T-helper 17 cell (primary cell): ENCODE measurements at places on chromosomes 5 and 9. TPM values are rescaled to one million over a fixed set of nuclear protein-coding genes. Genes with fewer than 3 reads are reported as not detected.

DNA sequence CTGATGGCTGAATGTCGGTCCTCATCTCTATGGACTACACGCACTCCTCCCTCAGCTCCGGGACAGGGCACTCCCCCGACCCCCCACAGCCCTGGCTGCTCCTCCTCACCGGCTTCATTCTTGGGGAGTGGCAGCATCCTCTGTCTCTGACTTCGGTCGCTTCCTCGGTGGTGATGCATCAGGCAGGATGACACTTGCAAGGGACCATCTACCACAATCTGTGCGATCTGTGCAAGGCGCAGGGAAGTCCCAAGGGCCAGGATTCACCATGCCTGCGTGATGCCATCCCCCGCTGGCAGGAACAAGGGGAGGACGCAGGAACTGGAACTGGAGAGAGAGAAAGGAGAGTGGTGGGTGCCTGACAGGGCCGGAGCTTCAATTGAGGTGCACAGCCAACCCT lies 2.2 kb upstream of the CACNA1B start:
- DNase-seq = no peak

DNA sequence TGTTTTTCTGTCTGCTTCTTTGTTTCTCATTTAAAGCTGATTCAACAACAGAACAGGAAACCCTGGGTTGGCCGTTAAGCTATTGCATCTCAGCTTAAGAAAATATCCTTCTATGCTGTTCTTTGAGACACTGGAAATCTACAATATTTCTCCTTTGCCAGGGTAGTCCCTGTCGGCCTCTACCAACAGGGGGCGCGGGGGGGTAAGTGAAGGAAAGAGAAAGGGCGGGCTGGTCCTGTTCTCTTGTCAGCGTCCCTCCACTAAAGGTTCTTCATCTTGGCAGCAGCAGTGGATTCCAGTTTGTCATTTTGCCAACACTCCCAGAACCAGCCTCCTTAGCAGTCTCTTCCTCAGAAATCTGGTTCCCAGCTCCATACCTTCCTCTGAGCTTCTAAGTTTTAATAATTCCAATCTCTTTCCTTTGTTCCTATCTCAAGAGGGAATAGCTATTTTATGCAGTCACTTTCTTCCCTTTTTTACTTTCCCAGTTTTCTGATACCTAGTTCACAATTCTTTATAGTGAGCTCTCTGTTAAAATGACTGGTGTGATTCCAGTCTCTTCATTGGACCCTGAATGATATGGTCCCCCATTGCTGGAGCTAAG lies 222.3 kb downstream of the GLIS3 start:
- no peak for DNase-seq

DNA sequence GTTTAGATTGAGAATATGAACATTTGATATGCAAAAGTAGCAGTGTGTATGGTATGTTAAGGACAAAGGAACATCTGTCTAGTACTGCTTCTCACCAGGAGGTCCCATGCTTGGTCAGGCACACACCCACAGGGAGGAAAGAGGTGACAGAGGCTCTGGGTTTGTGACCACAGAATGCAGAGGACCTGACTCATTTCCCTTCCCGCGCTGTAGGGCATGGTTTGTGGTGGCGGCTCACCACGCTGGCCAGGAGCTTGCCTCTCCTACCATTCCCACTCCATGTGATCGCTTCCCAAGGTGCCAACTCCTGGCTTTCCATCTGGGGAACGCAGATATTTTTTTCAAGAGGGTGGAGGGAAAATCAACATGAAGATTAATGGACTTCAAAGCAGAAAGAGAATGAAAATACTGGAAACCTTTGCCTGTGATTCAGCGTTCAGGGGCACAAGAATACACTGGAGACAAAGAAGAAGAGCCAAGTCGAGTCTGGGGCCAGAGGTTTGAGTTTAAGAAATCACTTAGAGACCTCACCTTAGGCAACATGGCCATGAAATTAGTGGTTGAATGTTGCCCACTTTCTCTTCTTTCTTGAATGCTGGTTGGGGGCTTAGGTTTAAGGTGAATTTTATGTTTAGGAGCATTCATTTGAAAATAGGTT lies 477.8 kb downstream of the CCDC171 start:
- DNase-seq = no peak

DNA sequence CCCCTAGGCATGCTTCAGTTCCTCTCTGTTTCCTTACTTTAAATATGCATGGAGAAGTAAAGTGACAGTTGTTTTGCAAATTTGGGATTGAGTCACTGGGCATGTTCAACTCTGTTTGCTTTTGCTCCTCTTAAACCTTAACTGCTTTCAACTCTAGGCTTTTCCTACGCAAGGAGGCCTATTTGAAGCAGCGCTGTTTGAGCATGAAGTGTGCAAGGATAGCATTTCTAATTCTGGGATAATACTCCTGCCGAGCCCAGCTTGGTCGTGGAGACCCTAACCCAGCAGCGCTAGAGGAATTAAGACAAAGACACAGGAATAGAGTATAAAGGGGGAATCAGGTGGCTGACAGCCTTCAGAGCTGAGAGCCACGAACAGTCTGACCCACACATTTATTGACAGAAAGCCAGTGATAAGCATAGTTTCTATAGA lies 803.4 kb upstream of the CDH10 start:
- DNase-seq = no peak

GRCh38 chr9:124480621-124480981 lies 26.6 kb downstream of the NR5A1 start:
- DNase-seq = no peak

DNA sequence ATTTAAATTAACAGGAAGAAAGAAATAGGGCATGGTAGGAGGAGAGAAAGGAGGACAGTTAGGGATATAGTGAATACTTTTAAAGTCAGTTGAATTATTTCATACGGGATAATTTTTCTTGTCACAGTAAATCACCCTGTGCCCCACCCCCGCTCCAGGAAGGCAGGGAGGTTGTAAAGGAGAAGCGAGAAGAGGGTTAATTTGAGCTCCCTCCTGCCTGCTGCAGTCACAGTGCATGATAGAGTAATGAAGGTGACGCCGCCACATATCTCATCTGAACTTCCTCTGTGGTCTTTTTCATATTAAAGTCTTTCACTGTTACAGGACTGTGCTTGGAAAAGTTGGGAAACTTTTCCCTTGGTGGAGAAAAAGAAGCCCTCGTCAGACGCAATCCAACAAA lies 896 bp upstream of the PCSK5 start:
- DNase-seq = no peak

GRCh38 chr9:78294290-78295176 lies 2.4 kb upstream of the PSAT1 start:
- DNase-seq = no peak

DNA sequence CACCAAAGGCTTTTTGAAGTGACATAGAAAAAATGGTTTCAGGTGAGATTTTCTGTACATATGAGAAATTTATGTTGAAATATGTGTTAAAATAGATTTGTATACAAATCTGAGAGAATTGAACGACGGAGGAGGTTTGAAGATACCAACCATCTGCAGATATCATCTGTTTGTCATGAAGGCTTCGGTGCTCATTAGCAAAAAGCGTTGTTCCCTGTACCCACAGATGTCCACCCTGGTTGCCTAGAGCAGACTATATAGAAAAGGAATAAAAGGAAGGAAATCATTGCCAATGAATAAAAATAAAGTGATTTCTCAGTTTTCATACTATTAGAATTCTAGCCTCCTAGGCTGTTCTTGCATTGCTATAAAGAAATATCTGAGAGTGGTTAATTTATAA lies 2262.8 kb upstream of the ACO1 start:
- DNase-seq = no peak

GRCh38 chr5:91271999-91272398 lies 111.1 kb downstream of the ARRDC3 start:
- no peak for DNase-seq

DNA sequence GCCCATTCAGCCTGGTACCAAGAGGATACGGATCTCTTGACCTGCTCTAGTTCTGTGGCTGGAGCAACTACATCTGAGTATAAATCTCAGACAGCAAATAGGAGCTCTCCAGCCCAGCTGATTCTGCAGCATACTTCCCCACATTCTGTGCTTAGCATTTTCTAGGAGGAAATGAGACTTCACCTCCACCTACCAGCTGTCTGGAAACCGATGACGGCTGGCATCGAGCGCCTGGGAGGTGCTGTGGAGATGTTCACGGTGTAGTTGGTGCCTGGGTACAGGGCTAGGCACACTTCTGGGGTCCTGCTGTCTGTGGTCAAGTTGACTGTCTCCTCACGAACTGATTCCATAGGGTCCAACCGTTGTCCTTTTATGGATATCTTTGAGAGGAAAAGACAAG lies 63.6 kb downstream of the SUSD1 start:
- no peak for DNase-seq

GRCh38 chr5:168135897-168136296 lies 155.5 kb upstream of the WWC1 start:
- no peak for DNase-seq

DNA sequence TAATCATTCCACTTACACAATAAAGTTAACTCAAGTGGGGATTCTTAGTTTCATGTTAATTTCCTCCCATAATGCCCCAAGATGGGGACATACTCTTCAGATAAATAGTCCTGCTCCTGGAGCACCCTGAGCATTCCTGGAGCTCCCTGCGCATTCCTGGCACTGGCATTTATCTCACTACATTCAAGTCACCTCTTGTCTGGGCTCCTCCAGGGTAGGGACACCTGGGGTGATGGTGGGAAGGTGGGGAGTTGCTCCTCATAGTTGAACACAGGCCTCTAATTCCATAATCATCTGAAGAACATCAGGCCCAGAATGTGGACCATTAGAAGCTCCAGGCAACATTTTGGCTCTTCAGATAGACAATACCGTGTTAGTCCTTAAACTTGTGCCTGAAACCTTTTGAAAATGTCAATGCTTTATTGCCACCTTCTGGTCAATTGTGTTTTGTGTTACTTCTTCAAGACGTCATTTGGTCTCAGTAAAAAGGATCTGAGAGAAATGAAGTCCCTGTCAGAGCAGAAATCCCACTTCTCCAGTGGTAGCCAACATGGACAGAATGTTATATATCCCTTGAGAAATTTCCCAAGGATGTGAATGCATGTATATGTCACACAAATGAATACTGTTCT lies 14.2 kb upstream of the AGGF1 start:
- DNase-seq = no peak

DNA sequence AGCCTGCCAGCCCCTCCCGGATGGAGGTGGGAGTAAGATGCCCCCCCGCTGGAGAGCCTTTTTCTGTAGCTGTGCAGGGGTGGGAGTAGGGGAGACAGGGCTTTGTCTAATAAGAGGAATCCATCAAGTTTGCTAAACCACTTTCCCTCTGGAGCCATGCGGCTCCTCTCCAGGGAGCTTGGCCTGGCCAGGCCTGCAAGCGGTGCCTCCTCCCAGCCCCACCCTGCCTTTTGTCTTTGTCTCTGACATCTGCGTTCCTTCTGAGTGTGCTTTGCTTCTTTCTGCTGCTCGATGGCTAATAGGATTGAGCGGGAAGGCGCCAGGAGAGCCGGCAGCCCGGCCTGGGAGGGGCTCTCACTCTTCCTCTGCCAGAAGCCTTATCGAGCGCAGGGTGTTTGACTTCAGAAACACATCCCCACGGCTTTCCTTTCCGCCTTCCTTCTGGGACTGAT lies 26.7 kb upstream of the FCN1 start:
- DNase-seq = no peak

GRCh38 chr9:127066060-127066850 lies 56.2 kb downstream of the ANGPTL2 start:
- no peak for DNase-seq

GRCh38 chr9:114560956-114561355 lies 26.6 kb upstream of the ATP6V1G1 start:
- no peak for DNase-seq

- no peak for DNase-seq
Measured at GRCh38 chr5:176360894-176361436, 599 bp downstream of the KIAA1191 start.

SPATA6L gene
- 9.2 TPM for total RNA-seq

NEUROG1 gene
- total RNA-seq = not detected

PITX1 gene
- total RNA-seq = not detected

ATG12 gene
- total RNA-seq = 58.0 TPM

CDH6 gene
- not detected for total RNA-seq
